ENCODE measurements at places on chromosomes 16 and 17.

DNA sequence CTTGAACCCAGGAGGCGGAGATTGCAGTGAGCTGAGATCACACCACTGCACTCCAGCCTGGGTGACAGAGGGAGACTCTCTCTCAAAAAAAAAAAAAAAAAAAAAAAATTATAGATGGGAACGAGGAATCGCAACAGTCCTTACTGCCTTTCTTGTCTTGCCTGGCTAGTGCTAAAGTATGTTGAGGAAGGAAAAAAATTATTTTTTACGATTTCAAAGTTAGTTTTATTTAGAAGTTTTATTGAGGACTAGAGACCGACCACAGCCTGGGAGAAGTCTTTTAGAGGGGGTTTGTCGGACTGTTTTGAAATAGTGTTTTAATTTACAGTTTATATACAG is 15.8 kb upstream of the DNAH17 start:
- DNase-seq, result no peak

DNA sequence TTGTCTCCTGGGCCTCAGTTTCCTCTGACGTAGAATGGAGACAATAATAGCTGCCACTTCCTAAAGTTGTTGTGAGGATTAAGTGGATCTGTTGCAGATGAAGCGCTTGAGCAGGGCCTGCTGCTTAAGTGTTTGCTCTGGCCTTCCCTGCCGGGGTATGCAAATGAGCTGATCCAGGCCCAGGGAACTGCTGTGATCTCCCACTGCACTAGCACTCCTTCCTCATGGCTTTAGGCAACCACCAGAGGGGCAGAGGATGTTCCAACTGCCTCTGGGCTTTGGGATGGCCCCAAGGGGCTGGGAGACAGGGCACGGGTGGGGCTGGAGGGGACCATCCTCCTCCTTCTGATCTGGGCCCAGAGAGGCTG is 6.2 kb downstream of the SBK1 start:
- no peak for DNase-seq

GRCh38 chr17:59643159-59644140 is 23.8 kb downstream of the CLTC start:
- no peak for DNase-seq

DNA sequence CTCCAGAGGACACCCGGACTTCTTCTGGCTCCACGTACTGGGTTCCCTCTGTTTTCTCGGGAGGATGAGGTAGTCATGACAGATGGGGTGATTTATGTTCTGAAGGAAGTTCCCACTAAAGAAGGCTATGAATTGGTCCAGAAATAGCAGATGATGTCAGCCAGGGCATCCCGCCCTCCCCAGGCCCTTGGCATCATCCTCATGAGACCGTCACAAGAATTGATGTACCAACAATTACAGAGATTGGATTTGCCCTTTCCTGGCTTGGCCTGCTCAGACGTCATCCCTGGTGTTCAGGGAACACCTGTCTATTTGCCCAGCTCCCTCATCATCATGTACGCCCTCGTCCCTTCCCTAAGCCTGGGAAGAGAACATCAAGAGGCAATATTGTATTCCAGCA is 102.8 kb upstream of the CCL1 start:
- no peak for DNase-seq

DNA sequence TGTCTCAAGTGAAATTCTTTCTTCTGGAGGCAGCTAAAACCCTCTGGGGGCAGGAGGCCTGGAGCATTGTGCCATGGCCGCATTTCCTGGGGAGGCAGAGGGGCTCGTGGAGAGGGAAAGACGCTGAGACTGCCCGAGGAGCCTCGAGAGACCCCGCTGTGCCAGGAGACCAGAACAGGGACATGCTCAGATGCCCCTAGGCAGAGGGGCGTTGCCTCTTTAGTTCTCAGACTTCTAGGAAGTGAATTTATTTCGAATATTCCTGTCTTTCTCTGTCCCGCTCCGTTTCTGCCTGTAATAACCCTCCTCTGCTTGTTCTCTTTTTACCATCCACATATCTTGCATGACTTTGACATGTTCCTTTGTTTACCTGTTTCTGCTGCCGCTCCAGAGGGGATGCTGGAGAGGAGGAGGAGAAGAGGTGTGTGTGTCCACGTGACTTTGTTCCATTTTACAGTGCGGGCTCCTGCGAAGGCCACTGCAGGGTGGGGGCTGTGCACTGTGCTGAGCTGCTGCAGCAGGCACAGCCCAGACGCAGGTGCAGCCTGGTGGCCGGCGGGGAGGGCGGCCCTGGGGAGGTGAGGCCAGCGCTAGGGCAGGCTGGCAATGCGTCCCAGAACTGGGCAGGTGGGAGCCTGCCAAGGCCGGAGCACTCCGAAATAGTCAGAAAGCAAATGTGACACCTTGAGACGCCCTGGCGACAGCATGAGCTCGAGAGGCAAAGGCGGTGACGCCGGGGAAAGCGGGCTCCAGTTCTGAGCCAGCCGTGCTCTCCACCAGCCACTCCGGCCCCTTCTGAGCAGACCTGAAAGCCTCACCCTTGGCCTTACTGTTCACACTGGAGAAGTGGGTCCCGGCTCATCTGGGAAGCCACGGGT is 29.9 kb downstream of the CIBAR2 start:
- no peak for DNase-seq

- no peak for DNase-seq
Measured at GRCh38 chr16:3727806-3728381, 10.6 kb upstream of the TRAP1 start.

DNA sequence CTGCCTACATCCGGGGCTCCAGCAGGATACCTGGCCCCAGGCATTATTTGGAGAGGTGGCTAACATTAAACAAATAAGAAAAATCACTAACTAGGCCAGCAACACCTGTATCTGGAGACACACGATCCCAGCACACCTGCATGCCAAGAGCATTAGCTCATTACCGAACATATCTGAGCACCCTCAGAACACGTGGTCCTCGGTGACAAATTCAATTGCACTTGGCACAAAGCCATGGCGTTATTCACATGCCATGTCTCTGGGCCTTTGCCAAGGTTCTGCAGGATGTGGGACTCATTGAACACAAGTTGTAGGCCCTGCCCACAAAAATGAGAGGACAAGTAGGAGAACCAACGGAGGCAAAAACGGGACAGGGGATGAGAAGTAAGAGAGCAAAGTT is 552.3 kb downstream of the TOX3 start:
- DNase-seq, result no peak

DNA sequence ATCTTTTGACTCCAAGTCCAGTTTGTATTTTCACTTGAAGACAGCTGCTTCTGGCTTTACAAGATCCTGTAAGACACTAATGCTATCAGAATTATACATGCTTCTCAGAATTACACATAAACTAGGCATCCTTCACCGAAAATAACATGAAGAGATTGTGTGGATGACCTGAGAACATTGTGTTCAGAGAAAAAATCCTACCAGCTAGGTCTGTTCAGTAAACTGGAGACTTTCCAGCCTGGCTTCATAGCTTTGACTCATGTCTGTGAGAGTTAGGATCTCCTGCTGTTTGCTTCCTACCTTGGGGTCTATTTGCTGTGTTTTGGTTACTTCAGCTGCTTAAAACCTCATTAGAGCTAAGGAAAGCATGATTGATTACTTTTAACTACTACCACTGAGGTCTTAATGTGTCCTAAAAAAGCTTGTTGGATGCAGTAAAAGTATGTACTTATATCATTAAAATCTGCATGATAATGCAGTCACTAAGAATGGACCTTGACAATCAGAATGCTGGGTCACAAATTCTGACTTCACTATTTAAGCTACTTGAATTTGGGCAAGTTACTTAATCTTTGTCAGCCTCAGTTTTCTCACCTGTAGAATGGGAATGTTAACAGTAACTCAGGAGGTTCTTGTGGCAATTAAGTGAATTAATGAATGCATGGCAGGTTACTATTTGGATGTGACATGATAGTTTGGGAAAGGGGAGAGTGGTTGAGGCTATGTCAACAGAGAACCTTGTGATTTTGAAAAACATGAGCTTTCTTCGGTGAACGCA is 8.0 kb upstream of the MYH13 start:
- DNase-seq, result no peak

- DNase-seq, result no peak
Measured at GRCh38 chr17:51673070-51673469, 412.7 kb downstream of the UTP18 start.

GRCh38 chr17:77825621-77826020 is 132.9 kb upstream of the TNRC6C start:
- DNase-seq, result no peak

DNA sequence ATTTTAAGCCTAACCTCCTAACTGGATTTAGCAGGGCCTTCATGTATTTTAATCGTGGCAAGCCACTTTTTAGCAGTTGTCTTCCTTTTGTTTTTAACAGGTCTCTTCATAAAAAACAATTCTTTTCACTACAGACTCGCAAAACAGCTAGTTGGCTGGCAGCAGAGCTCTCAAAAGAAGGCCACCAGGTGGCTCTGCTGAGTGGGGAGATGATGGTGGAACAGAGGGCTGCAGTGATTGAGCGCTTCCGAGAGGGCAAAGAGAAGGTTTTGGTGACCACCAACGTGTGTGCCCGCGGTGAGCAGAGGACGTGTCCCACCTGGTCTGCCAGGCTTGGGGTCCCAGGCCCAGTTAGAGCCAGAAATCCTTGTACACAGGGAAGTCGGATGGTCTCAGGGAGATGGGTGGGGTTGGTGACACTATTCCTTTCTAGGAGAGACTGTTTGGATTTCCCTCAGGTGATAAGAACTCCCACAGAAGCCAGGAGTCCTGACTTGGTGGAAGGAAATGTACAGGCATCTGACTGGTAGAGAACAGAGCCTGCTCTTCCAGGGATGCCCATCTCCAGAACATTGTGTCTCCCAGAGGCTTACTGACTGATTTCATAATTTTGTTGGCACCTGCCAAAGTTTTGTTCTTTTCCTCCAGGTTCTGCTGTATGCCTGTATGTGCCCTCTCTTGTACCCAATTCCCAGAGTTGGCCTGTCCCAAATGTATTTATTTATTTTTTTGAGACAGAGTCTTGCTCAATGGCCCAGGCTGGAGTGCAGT is 14.9 kb upstream of the DDX19A start:
- DNase-seq, result no peak

DNA sequence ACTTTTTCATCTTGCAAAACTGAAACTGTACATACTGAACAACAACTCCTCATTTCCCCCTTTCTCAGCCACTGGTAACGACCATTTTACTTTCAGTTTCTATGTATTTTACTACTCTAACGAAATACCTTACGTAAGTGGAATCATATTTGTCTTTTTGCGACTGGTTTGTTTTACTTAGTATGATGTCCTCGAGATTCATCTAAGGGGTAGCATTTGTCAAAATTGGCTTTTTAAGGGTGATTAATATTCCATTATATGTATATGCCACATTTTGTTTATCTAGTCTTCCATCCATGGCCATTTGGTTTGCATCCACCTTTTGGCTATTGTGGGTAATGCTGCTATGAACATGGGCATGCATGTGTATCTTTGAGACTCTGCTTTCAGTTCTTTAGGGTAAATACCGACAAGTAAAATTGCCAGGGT is 10.4 kb downstream of the KPNB1 start:
- DNase-seq, result no peak

- DNase-seq, result no peak
Measured at GRCh38 chr17:63033142-63033541, 67.1 kb downstream of the TANC2 start.

DNA sequence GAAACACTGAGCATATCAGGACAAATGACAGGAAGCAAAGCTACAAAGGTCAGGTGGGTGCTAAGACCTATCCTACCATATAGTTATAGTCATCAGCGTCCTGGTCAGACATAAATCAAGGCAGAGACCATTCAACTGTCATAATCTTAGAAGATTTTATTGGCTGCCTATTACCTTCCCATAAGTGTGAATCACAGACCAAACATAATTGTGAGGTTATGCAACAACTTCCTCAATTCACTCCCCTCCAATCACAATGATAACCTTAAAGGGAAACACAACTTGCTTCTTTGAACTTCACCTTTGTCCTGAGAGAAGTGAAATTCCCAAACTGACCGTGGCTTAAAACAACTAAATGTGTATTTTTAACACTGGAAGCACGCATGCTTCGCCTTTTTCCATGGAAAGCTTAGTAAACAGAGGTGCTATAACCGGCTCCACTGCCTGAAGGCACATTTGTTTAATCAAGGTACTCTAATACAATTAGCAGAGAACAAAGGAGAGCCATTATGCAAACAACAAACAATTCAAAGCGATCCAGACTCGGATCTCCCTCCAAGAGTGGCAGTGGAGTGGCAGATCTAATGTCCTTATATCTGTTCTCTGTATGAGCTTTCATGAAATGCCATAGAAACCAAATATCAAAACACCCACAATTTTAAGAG is 84.9 kb downstream of the TMEM114 start:
- no peak for DNase-seq

- no peak for DNase-seq
Measured at GRCh38 chr17:46925185-46925868, 2.4 kb downstream of the GOSR2 start.

GRCh38 chr17:58741121-58741625 is 14.5 kb upstream of the PPM1E start:
- no peak for DNase-seq

- no peak for DNase-seq
Measured at GRCh38 chr17:1125788-1126145, 54.0 kb downstream of the ABR start.

GRCh38 chr17:64632194-64632593 is 29.9 kb downstream of the SMURF2 start:
- DNase-seq, result no peak

- no peak for DNase-seq
Measured at GRCh38 chr16:50103764-50104163, 38.0 kb downstream of the HEATR3 start.

GRCh38 chr16:89052890-89053724 is 40.5 kb upstream of the ACSF3 start:
- no peak for DNase-seq

GRCh38 chr16:63289834-63290460 is 1253.7 kb upstream of the CDH8 start:
- DNase-seq, result no peak

DNA sequence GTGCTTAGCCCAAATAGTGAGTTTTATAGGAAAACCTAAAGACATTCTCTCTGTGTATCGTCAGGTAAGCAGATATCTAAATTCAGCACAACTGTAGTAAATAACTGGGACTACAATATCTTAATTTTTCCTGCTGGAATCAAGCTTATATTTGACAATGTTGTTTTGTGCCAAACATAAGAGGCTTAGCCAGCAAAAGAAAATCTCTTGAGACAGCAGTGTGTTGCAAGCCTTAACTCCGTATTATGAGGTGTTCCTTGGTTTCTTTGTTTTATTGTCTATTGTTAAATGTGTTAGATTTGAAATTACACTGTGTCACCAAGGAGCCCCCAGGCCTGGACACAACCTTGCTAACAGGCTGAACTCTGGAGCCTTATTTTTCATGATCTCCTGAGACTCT is 1570.6 kb upstream of the GOT2 start:
- no peak for DNase-seq

GRCh38 chr17:38428643-38429371 is 543 bp downstream of the ARHGAP23 start:
- DNase-seq, result no peak

- no peak for DNase-seq
Measured at GRCh38 chr16:88460496-88461330, 7.6 kb downstream of the ZFPM1 start.
